Thoracic aorta (tissue), 2 donors: ENCODE measurements at places on chromosomes 3 and 15. TPM values are rescaled to one million over a fixed set of nuclear protein-coding genes. Genes with fewer than 3 reads are reported as not detected.

DNA sequence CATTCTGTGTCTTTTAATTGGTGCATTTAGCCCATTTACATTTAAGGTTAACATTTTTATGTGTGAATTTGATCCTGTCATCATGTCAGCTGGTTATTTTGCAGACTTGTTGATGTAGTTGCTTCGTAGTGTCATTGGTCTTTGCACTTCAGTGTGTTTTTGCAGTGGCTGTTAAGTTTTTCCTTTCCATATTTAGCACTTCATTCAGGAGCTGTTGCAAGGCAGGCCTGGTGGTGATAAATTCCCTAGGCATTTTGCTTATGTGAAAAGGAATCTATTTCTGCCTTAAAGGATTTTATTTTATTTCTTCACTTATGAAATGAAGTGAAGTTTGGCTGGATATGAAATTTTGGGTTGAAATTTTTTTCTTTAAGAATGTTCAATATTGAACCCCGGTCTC is 70.2 kb upstream of the CD96 start:
- DNase-seq, result no peak

- no peak for DNase-seq
These were observed 64.0 kb downstream of the FLNB start for GRCh38 chr3:58072052-58072762.

DNA sequence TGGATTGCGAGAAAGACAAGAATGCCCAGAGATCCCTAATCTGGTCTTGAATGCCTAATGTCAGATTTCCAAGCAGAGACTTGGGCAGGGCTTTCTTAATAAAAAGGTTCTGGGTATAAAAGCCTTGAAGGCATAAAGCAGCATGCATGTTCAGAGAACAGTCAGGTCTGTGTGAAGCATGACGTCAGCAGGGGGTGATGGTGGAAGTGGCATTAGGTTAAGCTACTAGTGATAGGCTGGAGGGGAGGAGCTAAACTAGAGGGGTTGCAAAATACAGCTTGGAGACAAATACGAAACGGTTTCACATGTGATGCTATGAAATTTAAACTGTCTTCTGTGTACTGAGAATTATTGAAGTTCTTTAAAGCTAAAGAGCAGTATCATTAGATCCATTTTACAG is 125.6 kb downstream of the VPS8 start:
- no peak for DNase-seq

The ETV5 gene
- total RNA-seq, result 362 TPM

The XCR1 gene
- not detected for total RNA-seq

The EFCC1 gene
- total RNA-seq, result 1.4 TPM

The IRAK2 gene
- 5.7 TPM for total RNA-seq
